ENCODE measurements at places on chromosomes 2 and 18.

DNA sequence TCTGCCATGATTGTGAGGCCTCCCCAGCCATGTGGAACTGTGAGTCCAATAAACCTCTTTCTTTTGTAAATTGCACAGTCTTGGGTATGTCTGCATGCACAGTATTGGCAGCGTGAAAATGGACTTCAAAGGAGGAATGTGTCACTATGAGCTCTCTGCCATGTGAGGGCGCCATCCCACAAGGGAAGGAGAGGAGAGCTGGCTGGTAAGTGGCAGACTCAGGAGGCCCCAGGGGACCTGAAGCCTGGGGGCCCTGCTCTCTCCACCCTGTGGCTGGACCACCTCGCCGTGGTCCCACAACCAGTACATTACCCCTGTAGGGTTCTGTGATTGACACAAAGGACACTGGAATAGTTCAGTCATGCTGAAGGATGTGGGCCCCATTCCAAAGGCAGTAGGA, 122.1 kb downstream of the RPIA start:
- no peak for DNase-seq

DNA sequence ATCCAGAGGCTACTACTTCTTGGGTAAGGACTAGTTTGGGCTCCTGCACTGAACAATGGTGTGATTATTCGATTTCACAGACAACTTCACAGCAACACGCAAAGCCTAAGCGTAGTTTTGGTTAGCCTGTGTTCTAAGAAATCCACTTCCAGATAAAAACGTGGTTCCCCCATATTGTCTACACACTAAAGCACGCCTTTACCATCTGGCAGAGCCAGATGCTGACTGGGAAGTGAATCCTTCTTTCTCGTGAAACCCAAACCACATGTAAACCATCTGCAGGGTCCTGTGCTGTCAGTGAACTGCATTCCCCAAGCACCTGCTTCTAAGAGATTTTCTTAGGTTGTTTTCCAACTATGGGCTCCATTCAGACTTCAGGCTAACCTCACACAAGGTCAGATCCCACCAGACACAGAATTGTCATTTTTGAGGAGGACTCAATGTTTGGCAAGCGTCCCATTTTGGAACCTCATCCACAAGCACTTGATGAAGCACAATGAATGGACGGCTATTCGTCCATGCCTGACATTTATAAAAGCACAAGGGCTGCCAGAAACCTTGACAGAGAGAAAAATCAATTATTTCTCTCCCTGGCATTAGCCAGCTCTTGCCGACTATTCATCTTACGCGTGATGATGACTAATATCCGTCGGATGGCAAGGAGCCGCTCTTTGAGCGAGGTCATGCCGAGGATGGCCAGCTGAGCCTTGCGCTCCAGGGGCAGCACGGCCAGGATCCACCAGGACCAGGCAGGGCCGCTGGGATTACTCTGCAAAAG, 38.4 kb downstream of the LONRF2 start:
- DNase-seq, result no peak

GRCh38 chr2:27988718-27989117, 98.2 kb downstream of the BABAM2 start:
- DNase-seq, result no peak

DNA sequence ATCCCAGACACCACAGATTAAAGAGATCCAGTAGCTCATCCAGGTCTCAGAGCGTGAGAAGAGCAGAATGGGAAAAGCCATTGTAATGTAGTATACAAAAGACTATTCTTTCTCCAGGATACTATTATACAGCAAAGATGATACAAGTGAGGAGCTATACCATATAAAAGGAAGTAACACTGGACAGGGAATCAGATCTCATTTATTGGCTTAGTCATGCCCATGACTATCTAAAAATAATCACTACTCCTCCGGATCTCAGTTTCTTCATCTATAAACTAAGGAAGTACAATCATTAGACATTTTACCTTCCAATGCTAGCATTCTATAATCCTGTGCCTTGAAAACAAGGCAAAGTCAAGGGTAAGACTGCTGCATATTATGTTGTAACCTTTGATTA, 19.4 kb downstream of the KRCC1 start:
- DNase-seq, result no peak

GRCh38 chr18:35095983-35096676, 54.9 kb downstream of the MAPRE2 start:
- no peak for DNase-seq

- DNase-seq, result no peak
These were observed 5.6 kb downstream of the RPL31 start for GRCh38 chr2:101007415-101008345.

- no peak for DNase-seq
These were observed 100.5 kb upstream of the THSD7B start for GRCh38 chr2:136664713-136665405.

DNA sequence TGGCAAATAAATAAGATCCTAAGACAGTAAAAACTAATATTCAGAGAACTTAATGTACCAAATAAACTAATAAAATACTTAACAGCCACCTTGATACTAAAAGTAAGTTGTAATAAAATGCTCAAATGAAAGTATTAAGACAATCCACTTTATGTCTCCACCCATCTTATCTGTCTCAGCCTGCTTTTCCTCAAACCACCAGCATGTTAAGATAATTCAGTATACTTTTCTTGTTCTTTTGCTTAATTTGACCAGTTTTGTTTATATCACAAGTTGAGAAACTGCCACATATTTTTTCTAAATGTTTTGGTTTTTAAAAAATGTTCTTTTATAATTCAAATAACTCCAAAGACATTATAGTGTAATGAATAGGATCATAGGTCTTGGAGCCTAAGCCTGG, 142.0 kb downstream of the MBD5 start:
- no peak for DNase-seq

DNA sequence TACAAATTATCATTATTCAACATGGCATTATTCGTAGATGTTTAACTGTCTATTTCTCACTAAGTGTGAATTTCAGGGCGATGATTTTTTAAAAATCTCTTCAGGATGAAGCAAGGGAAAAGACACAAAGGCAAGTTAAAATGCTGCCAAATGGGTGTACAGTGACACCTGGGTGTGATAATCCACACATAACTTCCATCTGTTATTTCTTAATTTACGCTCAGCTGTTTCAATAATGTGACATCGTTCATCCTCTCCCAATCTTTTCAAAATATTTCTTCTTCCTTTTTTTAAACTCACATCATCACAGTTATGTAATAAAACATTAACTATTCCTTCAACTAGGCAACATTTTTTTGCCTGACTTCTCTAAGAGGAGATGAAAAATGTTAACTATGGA, 10.6 kb downstream of the PDE1A start:
- no peak for DNase-seq

- no peak for DNase-seq
These were observed 127.6 kb downstream of the TDRD15 start for GRCh38 chr2:21251216-21251980.

DNA sequence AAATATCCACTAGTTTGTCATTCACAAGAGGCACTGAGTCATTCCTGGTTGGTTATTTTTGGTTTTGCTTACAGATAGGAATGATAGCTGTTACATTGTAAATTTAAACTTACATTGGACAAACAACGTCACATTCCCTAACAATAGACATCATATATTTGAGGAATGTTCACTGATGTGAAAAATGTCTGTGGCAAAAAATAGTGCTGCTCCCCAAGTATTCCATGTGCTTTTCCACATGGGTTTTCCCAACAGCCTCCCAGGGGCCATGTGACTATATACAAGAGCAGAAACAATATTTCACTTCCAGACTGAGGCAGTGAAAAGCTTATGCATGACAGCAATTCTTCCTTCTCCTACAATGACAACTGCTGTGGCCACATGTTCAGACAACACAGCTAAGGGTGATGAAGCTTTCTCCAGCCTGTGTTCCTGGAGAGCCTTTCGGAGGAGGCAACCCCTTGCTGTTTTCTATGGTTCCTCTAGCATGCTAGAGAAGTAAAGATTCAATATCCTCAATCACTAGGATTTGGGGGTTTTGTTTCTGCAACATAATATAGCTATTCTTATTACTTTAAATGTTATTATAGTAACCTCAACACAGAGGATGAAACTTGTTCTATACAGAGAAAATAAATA, 202.7 kb downstream of the PTH2R start:
- no peak for DNase-seq

DNA sequence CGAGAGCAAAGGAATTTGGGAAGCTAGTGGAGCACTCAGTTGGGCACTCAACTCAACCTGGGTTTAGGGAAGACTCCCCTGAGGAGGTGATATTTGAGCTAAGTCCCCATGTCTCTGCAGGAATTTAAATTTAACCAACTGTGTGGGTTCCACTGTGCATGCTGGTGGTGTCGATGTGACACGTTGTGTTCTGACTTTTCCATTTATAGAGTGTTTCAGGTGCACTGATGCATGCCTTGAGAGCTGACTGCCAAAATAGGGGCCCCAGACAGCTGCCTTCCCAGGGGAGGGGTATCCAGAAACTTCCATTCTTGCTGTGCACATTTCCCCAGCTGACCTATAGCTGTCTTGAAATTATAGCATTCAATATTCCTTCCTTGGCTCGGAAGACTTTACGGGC, 63.7 kb upstream of the BCL2L11 start:
- no peak for DNase-seq

- no peak for DNase-seq
These were observed 79.4 kb upstream of the FOSL2 start for GRCh38 chr2:28313220-28313784.

- DNase-seq, result no peak
These were observed 70.6 kb downstream of the MBP start for GRCh38 chr18:77061946-77062517.

DNA sequence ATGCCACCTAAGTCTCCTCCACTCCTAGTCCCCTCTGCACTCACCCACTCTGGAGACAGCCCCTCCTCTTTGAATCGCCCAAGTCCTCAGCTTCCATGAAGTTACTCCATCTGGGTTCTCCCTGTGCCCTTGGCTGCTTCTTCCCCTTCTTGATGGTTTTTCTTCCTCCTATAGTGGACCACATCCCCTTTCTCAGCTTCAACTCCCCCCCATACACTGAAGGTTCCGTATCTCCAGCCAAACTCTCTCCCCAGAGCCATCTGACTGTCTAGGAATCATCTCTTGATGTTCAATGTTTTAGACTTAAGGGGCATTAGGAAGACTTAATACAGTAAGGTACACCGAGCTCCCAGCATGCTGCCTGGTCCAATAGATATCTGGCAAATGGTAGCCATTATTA, 39.6 kb downstream of the EMX1 start:
- DNase-seq, result no peak

GRCh38 chr2:24579053-24579803, 88.2 kb downstream of the NCOA1 start:
- no peak for DNase-seq

DNA sequence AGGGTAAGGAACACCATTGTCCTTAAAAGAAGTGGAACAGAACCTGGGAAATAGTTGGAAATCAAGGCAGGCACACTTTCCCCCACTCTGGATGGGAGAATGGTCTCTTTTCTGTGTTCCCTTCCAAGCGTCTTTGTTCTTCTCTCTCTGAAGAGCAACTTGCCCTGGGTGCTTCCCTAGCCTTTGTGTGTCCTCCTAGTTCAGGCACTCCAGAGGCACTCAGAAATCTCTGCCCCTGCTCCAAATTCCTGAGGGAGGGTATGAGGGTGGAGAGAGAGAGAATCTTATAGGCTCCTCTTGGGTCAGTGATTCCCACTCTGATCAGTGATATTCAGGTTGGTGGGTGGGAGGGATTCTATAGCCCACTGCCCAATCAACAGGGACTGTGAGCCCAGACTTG, 8.8 kb upstream of the SIX2 start:
- no peak for DNase-seq

GRCh38 chr2:219325657-219326315, 6.8 kb downstream of the RESP18 start:
- no peak for DNase-seq

DNA sequence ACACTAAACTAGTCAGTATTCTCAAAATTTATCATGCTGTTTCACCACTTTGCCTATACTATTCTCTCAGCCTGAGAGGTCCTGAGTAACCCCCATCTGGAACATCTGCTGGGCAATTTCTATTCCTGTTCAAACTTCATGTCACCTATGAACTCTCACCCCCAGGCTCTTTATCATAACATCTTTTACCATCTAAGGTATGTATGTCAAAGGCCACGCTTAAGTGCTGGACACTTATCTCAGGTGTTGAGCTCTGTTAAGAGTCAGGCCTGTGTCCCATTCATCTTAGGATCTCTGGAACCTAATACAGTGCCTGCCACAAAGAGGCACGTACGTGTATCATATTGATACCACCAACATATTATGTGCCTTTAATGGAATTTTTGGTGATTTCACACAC, 4.9 kb downstream of the AAK1 start:
- no peak for DNase-seq

DNA sequence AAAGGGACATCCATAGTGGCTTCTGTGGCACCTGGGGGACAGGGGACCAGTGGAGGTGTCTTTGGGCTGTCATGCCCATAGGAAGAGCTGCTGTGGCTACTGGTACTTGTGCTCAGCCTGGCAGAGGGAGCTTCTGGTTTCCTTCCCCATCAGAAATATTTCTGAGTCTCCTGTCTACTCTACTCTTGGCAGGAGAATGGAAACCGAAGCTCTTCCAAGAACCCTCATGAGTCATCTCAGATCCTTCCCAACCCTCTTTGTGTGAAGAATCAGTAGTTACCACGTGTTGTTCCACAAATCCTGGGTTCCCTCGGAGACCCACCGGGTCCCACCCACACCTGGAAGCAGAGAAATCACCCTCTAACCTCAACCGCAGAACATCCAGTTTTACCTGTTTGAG, 234.9 kb downstream of the FHOD3 start:
- DNase-seq, result no peak

GRCh38 chr18:12074736-12075135, 18.9 kb upstream of the ANKRD62 start:
- no peak for DNase-seq

- DNase-seq, result no peak
These were observed 297.0 kb downstream of the BCL2 start for GRCh38 chr18:63022429-63023022.

GRCh38 chr2:174383796-174384195, 11.7 kb upstream of the SCRN3 start:
- no peak for DNase-seq

DNA sequence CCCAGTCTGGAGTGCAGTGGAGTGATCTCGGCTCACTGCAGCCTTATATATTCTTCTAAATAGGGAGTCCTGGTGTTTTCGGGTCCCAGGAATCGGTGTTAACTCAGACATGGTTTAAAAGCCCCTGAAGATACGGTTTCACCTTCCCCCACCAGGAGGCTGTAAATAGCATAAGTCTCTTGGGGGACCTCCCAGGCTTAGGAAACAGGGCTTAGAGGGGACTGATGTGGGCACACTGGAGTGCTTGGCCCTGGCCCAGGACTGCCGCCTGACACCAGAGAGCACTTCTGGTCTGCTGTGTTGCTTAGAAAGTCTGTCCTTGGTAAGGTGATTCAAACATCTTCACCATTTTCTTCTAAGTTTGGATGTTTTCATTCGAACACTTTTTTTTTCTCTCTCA, 39.7 kb upstream of the MAP4K4 start:
- DNase-seq, result no peak

DNA sequence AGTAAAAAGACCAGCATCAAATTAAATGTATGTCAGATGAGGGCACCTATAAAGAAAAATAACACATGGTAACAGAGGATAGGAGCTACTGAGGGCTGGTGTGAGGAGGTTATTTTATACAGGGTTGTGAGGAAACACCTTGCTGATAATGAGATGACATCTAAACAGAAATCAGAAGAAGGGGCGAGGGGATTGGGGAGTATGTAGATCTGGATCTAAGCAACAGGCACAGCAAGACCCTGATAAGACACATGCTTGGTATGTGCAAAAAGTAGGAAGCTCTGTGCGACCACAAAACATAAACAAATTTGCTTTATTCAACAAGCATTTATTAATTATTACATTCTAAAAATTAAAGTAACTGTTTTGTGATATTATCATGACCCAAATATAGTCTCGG, 295.4 kb downstream of the ZEB2 start:
- DNase-seq, result no peak

GRCh38 chr2:212027681-212028628, 510.6 kb downstream of the ERBB4 start:
- no peak for DNase-seq

Data from coronary artery (tissue), 2 donors.